ENCODE measurements at places on chromosomes 1 and 21.

DNA sequence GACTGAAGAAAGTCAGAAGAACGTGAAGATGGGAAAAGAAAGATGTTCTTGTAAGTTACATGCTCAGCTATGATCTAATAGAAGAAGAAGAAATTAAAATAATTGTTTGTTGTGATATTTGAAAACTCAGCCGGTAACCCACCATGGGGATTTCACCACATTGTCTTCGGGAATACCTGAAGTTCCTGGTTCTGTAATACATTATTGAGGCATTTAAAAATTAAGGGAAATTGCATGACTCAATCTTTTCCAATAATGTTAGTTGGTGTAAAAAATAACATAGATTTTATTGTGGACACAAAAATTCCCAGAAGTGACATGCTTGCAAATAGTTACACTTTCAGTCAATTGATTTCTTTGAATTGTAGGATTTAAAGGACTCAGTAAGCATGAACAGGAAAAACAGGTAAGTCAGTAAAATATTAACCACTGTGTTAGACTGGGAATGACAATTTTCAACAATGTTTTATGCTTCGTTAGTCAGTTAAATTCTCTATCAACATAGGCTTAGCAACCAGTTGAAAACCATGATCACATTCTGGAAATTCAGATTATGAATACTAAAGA lies 745.1 kb downstream of the LTN1 start:
- DNase-seq = no peak

GRCh38 chr1:187853505-187853904 lies 1024.8 kb downstream of the PLA2G4A start:
- DNase-seq = no peak

GRCh38 chr21:34800797-34801518 lies 132.2 kb downstream of the CLIC6 start:
- peak; percentile 76 for DNase-seq

DNA sequence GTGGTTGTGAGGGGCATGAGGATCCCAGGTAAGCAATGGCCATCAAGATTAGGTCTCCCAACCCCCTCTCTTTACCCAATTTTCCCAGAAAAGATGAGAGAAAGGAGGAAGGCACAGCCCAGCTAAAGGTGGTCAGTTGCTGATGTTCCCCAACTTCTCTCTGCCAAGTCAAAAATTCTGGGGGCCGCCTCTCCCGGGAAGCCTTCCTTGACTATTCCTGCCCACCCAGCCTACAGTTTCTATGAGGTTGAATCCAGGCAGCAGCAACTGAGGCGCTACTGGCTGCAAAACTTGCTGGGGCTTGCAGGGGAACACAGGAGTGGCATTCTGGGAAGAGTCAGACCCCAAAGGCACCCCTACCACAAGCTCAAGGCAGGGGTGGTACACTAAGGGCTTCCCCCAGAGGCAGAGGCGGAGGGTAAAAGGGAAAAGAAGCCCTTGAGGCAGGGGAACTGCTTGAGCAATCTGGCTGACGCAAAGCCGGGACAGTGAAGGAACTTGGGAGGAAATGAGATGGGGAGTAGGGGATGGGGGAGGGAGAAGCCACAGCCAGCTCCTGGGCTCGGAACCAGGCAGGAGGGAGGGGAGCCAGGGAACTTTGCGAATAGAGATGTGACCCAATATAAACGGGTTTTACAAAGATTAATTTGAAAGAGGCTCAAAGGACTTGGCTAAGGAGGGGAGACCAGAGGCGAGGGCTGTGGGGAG lies 31.2 kb downstream of the SDC3 start:
- DNase-seq = peak; percentile 89

DNA sequence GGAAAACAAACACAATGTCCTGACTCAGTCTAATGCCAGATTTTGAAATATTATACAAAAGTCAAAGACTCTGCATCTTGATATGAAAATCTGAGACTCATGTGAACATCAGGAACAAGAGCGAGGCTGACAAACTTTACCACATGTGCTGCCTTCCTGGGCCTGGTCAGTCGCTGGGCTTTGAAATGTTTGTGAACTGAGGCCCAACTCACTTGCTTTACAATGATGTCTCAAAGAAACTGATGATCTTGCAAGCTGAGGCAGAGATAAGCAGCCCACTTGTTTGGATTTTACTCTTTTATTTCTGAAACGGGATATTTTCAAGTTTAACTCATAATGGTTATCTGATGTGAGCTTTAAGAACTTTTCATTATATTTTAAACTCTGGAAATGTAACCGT lies 2.1 kb downstream of the BCAR3 start:
- no peak for DNase-seq

GRCh38 chr1:182227864-182228547 lies 163.6 kb downstream of the GLUL start:
- no peak for DNase-seq

DNA sequence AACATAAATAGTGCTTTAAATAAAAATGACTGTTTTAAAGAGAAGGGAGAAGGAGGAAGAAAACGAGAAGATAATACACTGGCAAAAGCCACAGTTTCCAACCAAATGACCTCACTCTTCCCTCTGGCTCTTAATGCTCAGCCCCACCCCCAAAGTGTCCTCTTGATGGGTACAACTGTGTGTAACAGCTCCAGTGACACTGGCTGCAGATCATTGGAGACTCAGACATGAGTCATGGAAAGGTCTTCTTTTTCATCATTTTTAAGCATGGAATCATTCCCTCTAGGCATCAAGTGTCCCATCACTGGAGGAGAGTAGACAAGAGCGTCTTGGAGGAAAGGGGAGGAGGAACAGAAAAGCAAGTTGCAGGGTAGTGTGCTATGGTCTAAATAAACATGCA lies 333.0 kb downstream of the PAPPA2 start:
- peak; percentile 79 for DNase-seq

- DNase-seq = no peak
These were observed 1.9 kb downstream of the DMRTA2 start for GRCh38 chr1:50421366-50421748.

DNA sequence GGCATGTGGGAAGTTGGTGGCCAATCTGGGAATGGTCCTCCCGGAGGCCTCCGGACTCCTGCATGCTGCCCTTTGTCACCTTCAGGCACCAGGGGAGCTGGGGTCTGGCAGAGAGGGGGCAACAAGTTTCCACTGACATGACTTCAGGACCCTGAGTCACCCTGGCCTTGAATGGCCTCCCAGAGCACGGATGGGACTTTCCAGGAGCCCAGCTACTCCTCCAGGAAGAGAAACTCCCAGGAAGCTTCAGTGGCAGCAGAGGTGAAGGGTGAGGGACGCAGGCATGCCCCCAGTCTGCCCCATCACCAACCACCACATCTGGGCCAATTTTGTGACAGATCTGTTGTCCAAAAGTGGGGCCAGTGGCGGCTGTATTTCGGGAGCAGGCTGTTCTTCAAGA lies 55.9 kb upstream of the WASF2 start:
- DNase-seq = no peak

GRCh38 chr1:81682490-81682889 lies 118.2 kb upstream of the ADGRL2 start:
- DNase-seq = peak; percentile 87

- no peak for DNase-seq
These were observed 1.9 kb downstream of the WDR26 start for GRCh38 chr1:224432672-224433040.

- DNase-seq = no peak
These were observed 459.3 kb upstream of the ADAMTS5 start for GRCh38 chr21:27426196-27426595.

DNA sequence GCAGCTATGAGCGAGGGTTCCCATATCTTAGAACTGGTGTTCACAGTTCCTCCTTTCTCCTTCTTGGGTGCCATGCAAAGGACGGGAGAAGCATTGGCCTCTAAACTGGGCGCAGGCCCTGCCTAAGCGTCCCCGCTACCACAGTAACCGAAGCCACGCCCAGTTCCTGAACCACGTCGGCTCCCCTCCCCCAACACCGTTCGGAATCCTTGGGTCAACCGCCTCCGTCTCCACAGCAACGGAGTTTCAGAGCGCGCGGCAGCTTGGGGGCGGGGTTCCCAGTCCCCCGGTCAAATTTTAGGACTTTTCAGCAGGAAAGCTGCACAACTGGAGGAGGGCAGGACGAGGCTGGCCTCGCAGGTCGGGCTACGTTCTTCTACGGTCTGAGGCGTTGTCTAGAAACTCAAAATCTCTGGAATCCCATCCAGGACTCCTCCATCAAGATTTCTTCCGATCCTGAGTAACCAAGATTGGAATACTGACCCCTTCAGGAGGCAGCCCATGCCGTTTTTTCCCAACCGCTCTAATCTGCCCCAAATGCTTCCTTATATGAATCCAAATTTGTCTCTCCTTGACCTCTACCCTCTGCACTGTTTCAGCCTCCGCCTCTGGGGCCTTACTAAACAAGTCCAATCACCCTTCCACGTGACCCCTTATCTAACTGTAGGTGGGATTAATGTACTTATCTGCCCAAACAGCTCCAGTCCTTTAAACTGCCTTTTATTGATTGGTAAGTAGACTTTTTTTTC lies at the start of gene SPAG17:
SPAG17 (minus strand) TSS at position 145 of the 749 bp plus-strand sequence; CDS start at position 74, 71 bp downstream.
- DNase-seq = peak; percentile 83

- peak; percentile 40 for DNase-seq
These were observed 22.1 kb upstream of the EYA3 start for GRCh38 chr1:28110555-28110954.

DNA sequence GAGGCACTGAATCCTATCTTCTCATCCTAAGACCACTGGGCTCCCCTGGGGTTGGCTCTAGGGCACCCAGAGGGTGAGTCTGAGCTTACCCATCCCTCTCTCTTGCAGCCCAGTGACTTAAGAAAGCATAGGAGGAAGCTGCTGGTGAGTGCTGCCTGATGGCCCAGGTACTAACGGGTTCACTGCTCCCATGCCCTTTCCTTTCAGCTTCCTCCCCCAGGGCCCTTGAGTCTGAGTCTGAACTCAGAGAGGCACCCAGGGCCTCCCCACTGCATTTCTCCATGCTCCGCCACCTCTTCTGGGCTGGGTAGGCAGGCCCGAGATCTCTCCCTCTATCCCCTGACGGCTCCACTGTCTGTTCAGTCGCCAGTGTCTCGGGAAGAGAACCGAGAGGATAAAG lies 29.7 kb downstream of the PPFIA4 start:
- no peak for DNase-seq

DNA sequence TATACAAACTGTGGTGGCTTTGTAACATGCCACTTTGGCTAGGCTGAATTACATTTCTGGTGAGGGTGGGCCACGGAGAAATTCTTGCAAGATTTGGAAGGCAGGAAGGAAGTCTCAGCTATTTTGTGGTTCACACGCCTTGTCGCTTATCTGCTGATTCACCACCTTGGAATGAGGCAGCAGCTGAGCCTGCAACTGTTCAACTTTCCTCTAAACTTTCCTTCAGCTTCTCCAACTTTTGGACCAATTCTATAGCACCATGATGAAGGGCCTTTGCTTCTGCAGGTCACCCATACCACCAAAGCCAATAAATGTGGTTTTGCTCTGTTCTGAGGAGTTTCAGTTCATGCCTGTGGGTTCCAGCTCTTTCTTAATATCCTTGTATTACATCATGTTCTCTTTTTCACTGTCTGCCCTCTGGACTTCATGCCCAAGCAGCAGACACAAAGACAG lies 337.6 kb upstream of the SNX7 start:
- peak; percentile 99 for DNase-seq

GRCh38 chr1:10456048-10456447 lies 6.2 kb downstream of the CORT start:
- DNase-seq = no peak

DNA sequence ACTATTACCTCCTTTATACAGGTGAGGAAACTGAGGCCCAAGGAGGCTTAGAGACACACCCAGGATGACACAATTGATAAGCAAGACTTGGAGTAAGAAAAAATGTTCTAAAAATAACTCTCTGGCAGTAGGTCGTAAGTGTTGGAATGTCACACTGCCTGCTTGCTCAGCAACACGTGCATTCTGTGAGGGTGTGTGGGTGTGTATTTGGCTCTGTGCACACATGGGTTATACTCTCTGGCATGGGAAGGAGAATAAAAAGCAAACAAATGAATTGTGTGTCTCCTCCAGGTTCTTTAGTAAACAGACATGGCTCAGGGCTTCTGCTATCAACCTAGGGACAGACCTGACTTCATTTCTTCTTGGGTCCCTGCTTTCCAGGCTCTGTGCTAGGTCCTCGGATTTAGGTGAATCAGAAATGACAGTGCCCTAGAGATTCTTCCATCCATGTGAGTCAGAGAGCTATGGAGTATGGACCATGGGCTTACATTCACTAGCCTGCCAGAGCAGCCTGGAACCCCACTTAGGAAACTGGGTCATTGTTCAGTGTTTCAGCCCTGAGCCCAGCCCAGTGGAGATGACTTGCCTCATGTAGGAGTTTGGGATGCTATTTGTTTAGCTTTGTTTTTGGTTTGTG lies 72.4 kb downstream of the ELAVL4 start:
- peak; percentile 12 for DNase-seq

DNA sequence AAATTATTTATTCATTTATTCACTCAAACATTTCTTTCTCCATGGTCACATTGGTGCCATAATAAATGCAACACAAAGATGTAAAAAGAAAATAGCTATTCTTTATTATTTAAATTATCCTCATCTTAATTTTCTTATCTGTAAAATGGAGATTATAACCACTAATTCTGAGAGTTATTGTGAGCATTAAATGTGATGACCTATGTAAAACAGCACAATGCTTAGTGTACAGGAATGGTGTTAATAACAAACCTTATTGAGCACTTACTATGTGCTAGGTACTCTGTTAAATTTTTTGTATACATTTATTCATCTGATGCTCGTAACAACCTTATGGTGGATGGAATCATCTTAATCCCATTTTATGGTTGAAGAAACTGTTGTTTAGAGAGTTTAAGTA lies 84.6 kb downstream of the NTMT2 start:
- DNase-seq = no peak

DNA sequence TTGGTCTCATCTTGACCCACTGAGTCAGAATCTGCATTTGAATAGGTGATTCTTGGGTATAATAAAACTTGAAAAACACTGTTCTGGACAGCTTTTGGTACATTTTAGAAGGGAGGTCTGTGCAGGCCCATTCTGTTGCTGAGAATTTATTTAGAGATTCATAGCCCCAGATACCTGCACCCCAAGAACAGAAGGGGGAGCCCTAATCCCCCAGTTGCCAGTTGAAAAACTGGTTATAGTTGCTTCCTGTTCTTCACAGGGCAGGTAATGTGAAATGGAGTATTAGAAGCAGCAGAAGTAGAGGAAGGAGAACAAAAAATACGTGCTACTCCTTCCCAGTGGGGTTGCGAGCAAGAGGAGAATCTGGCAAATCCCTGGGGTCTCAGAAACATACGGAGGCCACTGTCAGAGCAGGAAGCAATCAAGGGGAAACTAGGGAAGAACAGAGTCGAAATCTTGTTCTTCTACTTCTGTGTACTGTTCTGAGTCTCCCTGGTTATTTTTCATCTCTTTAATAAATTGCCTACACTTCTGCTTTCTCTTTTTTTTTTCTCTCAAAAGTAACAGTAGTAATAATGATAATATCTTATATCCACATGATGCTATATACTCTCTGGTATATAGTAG lies 4.6 kb upstream of the CLCA2 start:
- peak; percentile 36 for DNase-seq

- peak; percentile 91 for DNase-seq
These were observed 64.2 kb downstream of the TCP10L start for GRCh38 chr21:32520875-32521735.

GRCh38 chr1:99171184-99171813 lies 93.0 kb upstream of the PLPPR4 start:
- DNase-seq = no peak

Measured in fibroblast of skin of right biceps (primary cell).